ENCODE measurements at places on chromosomes 6 and 20.

GRCh38 chr20:60020251-60020650, 62.0 kb downstream of the CDH26 start:
- no peak for DNase-seq

DNA sequence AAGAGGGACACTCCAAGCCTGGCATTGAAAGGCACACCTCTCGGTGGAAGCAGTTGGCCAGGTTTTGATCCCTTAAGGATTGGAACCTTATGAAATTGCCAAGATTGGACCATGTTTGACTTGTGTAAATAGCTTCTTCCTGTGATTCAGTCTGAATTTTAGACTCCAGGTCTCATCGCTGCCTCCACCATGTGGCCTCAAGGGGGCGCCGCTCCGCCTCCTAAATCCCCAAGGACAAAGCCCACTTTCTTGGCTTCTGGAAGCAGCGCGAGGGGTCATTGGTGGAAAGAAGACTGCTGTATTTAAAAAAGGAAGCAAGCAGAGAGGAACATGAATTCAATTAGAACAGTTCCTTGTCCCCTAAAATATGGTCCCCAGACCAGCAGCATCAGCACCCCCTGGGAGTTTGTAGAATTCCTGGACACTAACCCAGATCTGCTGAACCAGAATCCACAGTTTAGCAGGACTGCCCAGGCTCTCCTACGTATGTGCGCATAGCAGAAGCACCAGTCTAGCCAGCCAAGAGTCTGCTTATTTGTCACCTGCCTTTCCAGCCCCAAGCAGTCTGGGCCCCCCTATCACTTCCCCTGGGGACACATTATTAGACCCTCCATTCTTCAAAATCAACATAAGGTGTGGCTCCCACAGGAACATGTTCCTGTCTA, 108.5 kb downstream of the LY86 start:
- DNase-seq = peak; percentile 56

- DNase-seq = no peak
Observed at GRCh38 chr6:72916906-72917305, 295.0 kb downstream of the KCNQ5 start.

- no peak for DNase-seq
Observed at GRCh38 chr20:62837790-62838127, 20.9 kb downstream of the COL9A3 start.

DNA sequence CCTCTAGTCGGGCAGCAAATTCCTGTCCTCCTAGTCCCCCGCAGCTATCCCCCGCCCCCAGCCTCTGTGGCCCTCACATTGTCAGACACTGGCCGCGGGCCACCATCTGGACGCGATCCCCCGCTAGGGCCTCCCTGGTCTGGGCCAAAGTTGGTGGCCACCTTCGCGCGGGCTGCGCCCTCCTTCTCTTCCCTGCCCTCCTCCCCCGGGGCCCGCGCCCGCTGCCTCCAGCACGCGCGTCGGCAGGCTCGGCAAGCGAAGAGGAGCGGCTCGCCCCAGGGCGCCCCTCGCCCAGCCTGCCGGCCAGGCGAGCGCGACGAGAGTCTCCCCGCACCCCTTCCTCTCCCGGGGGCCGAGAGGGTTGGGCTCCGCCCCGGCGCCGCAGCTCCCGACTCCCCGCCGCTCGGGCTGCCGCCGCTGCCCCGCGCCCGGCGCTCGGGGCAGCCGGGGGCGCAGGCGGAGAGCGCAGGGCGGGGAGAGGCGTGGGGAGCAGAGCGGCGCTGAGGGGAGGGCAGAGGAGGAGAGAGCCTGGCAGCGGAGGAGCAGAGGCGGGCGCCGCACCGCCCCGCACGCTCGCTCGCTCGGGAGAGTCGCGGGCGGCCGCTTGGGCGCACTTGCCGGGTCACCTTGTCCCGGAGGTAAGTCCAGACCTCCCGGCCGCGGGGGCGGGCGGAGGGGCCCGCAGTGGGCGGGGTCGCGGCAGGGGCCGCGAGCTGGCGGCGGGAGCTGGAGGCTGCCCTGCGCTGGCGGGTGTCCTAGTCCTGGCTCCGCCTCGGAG, at the start of gene SYNDIG1:
TSS of gene SYNDIG1 (plus strand) at position 514 of the 778 bp plus-strand sequence. CDS start 73,469 bp downstream, outside the sequence.
- DNase-seq = peak; percentile 65

GRCh38 chr6:170243386-170243785, 47.5 kb downstream of the DLL1 start:
- no peak for DNase-seq

- no peak for DNase-seq
Observed at GRCh38 chr6:38270367-38270766, 369.4 kb downstream of the BTBD9 start.

DNA sequence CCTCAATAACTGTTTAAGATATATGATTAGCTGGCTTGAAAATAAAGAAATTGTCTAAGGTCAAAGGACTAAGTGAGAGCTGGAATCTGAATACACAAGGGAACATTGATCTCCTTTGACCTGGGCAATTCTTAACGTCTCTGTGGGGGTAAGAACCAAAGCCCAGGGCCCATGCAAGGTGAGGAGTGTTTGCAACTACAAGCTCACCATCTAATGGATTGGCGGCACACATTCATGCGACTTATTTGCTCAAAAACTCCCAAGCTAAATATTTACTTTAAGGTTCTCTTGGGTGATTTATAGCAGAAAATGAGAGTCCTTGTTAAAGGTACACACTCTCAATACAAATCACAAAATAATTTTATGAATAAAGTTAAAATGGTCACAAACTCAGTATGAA, 392.0 kb upstream of the FLRT3 start:
- DNase-seq = no peak

DNA sequence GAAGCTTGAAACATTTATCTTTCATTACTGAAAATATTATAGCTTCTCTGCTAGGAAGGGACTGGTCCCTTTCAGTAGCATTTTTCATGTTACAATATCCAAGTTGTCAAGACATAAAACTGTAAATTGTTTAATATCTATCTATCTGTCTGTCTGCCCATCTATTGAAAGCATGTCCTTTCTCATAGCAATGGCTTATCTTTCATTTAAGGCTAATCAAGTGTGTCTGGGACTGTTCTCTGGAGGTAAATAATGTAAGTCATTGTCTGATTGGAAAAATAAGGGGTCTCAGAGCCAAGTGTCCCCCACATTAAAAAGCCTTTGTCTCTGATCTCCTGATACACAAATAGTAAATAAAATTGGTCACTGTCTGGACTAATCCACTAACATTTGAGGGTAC, 135.5 kb downstream of the PKHD1 start:
- no peak for DNase-seq

GRCh38 chr6:159400826-159401225, 231.6 kb downstream of the FNDC1 start:
- no peak for DNase-seq

DNA sequence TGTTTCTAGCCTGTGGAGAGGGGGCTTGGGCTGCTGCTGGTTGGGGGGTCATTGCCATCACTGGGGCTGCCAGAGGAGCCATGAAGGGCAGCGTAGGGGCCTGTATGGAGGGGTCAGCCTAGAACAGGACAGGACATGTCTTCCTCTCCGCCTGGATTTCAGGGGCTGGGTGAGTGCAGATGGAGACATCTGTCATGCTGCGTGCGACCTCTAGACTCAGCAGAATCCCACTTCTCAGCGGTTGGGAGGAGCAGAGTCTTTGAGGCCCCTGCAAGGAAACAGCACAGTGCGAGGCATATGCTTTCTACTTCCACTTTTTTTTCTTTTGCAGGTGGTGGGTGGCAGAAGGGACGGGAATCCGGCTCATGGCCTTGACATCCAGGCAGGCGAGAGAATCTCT, 67.9 kb downstream of the EZR start:
- no peak for DNase-seq

- no peak for DNase-seq
Observed at GRCh38 chr6:162777091-162777490, 49.3 kb downstream of the PACRG start.

- no peak for DNase-seq
Observed at GRCh38 chr6:52283111-52283510, 1.4 kb downstream of the MCM3 start.

- DNase-seq = no peak
Observed at GRCh38 chr6:75081047-75081446, 124.8 kb downstream of the COL12A1 start.

GRCh38 chr6:163687075-163687474, 272.6 kb downstream of the QKI start:
- no peak for DNase-seq

DNA sequence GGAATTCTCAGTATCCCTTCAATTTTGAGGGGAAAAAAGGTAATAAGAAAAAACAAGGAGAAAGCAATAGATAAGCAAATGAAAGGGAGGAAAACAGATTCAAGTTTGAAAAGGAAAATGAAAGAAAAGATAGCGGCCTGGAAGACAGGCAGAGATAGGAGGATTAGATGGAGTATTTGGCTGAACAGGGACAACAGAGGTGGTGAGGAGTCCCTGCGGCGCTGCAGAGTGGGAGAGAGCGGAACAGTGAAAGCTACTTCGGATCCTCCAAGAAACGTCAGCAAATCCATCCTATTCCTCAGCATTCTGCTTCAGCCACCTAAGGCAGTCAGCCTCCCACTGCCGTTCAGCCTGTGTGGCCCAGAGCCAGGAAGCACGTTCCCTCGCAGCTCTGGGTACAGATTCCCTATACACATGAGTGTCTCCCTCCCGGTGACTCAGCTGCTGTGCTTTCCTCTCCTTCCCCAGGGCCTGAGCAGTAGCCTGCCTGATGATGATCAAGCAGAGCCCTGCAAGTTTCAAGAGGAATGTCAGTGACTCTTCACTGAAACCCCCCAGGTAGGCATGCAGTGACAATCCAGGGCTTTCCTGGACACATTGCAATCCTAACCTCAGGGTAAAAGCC, 43.4 kb upstream of the CDYL start:
- DNase-seq = no peak

DNA sequence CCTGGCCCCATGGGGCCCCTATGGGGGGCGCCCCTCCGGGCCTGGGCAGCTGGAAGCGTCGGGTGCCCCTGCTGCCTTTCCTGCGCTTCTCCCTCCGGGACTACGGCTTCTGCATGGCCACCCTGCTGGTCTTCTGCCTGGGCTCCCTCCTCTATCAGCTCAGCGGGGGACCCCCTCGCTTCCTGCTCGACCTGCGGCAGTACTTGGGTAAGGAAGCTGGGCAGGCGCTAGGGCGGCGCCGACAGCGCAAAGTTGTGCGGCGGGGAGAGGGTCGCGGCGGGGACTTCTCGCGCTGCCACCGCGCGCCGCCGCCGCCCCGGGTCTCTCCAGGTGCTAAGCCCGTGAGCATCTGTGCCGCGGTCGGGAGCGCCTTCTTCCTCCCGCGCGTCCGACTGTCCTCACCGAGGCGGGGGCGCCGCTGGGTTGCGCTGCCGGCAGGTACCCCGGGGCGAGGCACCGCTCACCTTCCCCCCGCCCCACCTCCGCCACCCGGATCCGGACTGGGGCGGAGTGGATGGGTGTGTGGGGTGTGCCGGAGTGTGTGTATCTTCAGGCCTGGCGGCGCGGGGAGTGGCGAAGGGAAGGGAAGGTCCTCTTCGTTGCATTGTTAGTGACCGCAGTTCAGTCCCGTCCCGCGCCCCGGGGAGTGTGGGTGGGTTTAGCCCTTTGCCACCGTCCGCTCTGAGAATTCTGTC, 788 bp downstream of the UST start:
- DNase-seq = peak; percentile 53

DNA sequence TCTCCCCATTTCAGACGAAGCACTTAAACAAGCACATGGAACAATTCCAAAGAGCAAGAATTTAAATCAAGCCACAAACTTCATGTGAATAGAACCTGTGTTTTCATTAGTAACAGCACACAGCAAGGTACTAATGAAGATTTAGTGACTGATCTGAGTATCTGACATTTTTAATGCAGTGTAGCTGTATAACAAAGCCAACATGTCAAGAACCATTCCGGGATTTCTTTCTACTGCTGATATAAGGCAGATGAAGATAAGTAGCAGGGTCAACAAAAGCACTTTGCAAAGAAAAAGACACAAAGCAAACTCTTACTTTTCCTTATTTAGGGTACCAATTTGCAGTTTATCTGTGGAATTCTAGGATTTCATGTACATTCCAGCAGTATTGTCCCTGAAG, 11.3 kb downstream of the SLC17A5 start:
- DNase-seq = no peak

DNA sequence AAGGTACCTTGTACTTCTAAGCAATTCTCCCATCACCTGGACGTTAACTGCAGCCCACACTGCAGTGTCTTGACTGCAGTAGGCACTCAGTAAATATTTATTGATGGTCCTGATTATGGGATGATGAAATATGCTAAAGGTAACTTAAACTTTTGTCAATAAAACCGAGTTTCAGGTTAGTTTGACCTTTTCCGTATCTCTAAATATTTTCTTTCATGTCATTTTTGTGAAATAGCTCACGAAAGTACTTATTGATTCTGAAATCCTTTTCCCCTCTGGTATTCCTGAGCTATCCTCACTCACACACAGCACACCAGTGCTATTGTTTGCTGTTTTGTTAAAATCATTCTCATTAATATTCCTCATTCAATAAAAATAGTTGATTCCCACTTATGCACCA, 149.4 kb upstream of the ESR1 start:
- no peak for DNase-seq

GRCh38 chr6:16849988-16850680, 88.9 kb upstream of the ATXN1 start:
- DNase-seq = no peak

DNA sequence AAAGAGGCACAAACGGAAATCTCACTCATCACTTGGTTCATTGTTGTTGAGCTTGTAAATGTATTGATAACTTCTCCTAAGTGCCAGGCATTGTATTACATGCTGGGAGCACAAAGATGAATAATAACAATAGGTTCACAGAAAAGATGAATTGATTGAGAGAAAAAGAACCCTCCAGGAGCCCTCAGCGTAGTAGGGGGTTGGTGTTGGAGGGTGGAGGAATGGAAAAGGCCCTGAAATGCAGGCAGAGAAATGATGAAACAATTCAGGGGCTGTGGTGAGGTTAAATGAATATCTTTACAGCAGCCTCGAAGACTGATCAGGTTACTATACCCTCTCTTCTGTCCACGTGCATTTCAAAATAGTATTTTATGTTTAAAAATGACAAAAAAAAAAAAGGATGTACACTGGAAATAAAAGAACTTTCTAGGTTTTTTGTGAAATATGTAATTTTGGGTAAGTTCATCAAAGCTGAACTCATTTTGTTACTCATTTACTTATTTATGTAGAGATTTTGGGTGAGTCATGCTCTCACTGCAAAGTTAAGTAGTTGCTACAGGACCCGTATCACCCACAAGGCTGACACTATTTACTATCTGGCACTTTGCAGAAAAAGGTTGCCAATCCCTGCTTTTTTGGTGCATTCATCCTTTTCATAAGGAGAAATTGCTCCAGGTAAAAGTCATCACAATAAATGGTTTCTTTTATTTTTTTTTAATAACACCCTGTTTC, 277.3 kb downstream of the ZNF217 start:
- DNase-seq = no peak

DNA sequence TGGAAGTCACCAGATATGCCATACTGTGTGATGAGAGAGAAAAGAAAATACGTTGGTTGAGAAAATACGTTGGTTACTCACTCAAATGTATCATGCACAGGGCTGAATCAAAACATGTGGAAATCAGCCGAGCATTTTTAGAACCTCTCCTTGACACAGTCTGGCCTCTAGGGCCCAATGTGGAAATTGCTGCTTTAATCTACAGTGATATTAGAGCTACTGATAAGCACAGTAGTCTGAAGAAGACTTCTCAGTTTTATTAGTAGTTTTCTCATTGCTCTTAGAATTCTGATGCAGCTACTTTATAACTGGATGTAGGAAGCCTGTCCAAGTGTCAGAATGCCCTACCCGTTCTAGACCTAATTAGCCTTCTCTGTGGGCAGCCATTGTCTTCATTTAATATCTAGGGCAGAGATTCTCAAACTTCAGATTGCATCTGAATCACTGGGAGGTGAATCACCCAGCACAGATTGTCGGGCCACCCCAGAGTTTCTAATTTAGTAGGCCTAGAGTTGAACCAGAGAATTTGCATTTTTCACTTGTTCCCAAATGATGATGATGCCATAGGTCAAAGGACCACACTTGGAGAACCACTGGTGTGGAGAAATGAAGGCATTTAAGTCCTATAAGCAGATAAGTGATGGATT, 229.1 kb downstream of the PLCB1 start:
- DNase-seq = no peak

Data from COR-L47 (cell line).